ENCODE measurements at places on chromosomes 4 and X.

- no peak for DNase-seq
Measured at GRCh38 chr4:41043465-41043864, 170.9 kb downstream of the APBB2 start.

GRCh38 chrX:134604701-134605311 lies 53.5 kb downstream of the PLAC1 start:
- DNase-seq = no peak

DNA sequence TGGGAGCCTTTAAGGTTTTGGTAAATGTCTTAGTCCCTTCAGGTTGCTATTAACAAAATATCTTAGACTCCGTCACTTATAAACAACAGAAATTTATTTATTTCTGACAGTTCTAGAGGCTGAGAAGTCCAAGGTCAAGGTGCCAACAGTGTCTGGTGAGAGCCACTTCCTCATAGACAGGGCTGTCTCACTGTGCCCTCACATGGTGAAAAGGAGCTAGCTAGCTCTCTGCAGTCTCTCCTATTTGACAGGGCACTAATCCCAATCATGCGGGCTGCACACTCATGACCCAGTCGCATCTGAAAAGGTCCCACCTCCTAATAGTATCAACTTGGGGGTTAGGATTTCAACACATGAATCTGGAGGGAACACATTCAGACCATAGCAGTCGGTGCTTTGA lies 63.4 kb upstream of the KLF3 start:
- DNase-seq = no peak

DNA sequence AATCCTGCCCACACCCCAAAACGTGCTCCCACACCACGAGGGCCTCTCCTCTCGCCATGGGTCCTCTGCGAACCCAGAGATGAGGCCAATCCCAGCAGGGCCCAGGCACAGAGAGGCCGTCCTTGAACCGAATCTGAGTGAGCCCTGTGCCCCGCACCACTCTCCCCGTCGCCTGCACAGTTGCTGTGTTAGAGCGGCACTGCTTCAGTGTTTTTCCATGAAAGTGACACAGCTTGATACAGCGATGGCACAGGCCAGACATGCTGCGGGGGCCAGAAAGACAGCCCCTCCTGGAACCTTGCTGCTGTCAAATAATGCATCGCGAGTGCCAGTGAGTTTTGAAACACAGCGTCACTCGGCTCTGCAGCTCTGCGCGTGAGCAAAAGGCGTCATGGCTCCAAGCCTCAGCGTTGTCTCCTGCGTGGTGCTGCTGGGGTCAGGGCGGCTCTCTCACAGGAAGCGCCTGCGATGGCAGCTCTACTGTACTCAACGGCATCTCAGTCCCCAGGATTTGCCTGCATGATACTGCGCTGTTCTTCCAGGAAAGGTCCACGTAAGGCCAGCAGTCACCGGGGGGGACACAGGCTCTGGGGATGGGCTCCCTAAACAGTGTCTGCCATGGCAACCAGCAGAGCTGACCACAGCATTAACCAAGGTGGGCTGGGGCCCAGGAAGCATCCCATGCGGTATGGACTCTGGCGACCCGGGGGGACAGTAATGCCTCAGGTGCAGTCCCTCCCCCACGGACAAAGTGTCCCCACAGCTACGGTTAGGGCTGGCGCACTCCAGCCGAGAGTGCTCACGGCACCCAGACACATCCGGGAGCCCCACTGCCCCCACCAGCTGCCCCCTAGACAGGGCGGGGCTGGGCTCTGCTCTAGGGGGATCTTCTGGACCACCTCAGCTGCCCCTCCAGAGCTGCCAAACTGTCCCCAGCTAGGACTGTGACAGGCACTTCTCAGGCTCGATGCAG lies 63.1 kb downstream of the ACOX3 start:
- no peak for DNase-seq

DNA sequence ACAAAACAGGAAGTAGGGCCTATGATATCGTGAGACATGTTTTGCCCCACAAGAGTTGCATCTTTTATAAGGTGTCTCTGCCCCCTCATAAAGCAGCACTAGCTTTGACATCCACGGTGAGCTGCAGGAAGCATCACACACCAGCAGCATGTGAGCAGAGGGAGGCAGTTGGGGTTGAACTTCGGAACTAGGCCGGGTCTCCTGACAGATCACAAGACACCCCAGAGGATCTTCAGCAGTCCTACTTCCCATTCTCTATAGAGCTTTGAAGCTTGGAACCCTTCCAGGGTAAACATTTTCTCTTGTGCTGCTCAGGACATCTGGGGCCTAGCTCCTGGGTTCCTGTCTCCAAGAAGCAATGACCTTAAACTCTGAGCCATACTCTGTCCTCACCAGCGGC lies 27.5 kb downstream of the YY2 start:
- DNase-seq = no peak

DNA sequence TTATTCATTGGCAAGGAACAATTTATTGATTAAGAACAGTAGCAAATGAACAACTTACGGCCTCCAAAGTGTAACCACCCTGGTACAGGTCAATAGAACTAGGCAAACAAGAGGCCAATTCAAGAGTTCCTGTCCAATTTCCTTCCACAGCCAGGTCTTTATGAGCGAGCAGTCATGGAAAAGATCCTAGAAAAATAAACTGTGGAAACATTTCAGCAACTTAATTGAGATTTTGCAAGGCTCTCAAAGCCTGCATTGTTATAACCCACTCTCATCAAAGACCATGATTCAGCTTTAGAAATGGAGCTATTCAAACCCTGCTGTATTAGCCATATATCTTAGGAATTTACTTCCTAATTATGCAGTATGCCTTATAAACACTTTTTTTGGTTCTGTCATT lies 43.6 kb downstream of the UNC5C start:
- no peak for DNase-seq
